ENCODE measurements at places on chromosomes 7 and 10.

DNA sequence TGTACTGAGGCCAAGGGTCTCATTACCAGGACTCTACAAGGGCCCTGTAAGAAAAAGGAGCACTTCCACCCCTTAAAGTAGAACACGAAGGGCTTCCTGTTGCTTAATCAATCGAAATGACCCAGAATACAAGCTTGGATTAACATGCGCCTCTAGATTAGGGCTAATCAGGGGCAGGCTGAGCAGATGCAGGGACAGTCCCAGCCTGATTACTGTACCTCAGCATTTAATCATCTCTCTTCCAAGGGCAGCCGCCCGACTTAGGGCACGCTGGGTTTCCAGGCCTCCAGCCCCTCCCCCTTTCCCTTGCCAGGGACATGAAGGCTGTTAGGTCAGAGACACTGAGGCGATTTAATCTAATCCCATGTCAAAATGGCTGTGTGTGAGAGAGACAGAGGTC is 138.6 kb downstream of the NRF1 start:
- no peak for DNase-seq

GRCh38 chr10:7233259-7233991 is 177.4 kb downstream of the SFMBT2 start:
- no peak for DNase-seq

GRCh38 chr10:55491712-55492111 is 690.7 kb upstream of the PCDH15 start:
- peak; percentile 2 for DNase-seq

- DNase-seq, result no peak
Measured at GRCh38 chr7:101255796-101256195, 10.9 kb upstream of the FIS1 start.
